Effector memory CD8-positive, alpha-beta T cell (primary cell): ENCODE measurements at places on chromosomes 2 and 18.

DNA sequence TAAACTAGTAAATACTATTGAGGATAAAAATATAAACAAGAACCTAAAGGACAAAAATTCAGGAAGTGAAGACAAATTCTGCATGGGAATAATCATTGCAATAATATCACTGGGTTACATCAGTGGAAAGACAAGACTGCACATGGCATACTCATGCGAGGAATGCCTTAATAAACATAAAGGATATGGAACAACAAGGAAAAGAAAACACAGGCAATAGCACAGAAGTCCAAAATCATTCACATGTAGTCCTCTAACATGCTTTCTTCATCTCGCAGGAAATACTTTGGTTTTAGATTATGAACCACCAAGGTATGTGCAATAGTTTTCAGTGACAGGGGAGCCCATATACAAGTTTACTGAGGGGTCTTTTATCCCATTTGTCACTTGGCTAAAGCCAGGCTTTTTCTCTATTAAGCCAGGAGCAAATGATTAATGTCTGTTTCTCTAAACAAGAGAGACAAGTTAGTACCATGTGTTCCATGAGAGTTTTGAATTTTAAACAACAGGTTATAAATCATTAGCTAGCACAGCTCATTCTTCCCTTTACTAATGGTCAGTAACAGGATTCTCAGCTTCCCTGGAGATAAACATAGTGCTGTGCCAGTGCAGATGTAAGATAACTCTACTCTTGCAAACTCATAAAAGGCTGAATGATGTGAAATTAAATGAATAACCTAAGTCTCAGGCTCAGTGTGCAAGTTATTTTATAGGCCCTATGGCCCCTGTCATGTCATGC lies 353.6 kb upstream of the FSIP2 start:
- no peak for DNase-seq

GRCh38 chr2:2057125-2057721 lies 273.9 kb downstream of the MYT1L start:
- no peak for DNase-seq

DNA sequence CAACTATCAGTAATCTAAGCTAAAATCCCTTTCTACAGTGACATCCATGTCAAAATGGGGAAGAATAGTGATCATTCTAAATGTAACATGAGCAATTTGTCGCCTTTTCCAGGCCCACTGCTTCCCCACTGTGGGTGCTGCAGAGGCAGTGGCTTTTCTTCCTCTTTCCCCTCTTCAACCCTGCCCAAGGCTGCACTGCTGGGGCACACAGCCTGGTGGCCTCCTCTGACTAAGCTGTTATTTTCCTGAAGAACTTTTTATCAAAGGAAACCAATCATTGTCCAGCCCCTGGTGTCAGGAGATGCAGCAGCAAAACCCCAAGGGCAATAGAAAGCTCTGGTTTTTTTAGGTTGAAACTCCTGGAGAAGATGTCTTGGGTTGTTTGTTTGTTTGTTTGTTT lies 117.6 kb upstream of the KLF7 start:
- DNase-seq = no peak

DNA sequence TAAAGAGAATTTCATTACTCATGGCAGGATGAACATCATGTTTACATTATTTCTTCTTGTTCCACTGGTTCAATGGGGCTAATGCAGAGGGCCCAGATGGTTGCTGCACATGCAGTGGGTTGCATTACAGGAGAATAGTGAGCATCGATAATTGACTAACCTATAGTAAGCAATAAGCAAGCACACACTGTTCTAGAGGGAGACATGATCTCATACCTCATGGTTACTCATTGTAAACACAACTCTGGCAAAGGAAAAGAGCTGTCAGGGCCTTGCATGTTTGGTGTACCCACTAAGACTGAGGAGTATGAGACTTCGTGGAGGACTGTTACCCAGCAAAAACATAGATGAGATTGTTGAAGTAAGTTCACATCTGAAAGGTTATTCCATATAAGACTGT lies 885.6 kb upstream of the VRK2 start:
- DNase-seq = no peak

- no peak for DNase-seq
These were observed 86.8 kb upstream of the SP3 start for GRCh38 chr2:174051741-174052583.

DNA sequence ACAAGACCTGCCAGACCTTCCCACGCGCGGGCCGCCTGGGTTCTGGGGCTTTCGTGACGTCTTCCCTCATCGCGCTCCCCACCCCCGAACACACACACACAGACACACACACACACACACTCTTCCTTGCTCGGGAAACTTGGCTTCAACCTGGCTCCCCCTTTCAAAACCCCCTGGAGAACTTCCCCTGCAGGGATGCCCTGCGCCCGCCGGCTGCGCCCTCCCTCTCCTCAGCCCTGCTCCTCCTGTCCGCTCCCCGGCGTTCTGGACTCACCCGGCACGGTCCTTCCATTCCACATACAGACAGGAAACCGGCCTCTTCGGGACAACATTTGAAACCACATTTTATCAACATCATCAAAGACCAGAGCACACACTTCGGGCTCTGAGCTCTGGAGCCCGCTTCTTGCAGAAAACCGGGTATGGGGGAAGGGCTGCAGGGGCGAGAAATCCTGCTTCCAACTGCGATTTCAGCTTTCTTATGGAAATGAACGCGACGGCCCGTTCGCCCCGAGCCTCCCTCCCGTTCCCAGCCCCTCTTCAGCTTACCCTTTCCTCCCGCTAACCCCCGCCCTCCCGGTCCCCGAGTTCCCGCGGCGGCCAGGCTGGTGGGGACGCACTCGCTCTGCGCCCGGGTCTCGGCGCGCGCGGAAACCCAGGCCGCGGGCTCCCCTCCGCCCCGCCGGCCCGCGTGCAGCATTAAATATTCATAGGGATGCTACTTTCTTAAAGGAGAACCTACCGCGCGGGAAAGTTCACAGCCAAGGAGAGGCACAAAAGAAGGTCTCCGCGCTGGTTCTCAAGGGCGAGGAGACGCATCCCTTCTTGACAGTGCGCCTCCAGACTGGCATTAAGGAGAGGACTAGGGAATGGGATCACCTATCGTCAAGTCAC lies 18.3 kb downstream of the POU3F3 start:
- no peak for DNase-seq

DNA sequence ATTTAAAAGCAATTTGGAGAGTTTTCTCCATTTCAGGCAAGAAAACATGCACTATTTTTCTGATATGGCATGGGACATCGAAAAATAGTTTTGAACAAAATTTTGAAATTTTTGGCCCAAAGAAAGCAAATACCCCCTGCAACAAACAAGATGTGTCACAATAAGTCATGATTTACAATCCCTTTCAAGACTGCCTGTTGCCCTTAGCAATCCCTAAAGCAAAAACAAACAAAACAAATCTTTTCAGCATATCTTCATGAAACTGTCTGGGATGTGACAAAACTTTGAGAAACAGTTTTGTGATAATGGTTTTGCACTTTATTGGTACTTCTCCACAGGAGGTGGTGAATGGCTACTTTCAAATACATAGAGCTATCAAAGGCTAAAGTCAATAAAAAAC lies 1888.7 kb upstream of the PIK3C3 start:
- DNase-seq = no peak

DNA sequence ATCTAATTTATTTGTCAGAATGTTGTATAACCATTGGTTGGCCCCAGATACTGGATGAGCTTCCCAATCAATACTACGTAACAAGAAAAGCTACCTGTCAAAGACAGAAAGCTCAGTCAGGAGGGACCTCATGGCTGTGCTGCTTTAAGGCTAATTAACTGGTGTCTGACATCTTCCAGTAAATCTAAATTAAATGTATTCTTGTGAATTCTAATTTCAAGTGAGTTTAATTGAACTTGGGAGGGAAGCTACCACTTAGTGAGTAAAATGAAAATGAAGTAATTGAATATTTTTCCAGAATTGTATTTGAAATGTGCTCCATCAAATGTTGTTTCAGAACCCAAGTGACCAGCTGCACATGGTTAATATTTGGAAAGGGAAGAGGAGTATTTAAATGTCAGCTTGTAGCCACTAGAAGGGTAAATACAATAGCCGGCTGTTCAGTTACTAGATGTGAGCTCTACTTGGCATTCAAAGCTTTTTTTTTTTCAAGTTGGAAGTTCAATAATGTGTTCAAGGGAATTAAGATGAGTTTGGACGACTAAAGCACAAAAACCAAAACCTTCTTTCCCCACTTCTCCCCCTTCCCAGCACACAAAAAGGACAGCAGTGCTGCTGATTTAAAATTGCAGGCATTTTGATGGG lies 62.0 kb downstream of the GPR39 start:
- DNase-seq = no peak
